ENCODE measurements at places on chromosomes 4 and X. TPM values are rescaled to one million over a fixed set of nuclear protein-coding genes. Genes with fewer than 3 reads are reported as not detected.
A peak's percentile ranks its signal among the peaks of the same experiment; 100 is the strongest.

DNA sequence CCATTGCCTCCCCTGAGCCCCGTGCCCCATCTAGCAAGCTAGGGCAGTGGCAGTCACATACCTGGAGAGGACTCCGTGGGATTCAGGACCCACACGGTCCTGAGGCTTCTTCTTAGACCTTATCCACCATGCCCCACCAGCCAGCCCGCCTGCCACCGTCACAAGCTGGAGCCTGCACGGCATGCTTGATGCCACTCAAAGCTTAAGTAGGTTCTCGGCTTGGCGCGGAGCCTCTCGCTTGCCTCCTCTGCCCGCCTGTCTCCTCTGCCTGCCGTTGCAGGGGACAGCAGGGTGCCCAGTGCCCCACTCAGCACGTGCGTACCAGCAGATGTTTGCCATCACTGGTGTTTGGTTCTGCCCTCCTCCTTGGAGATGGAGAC, 14.1 kb downstream of the PSAPL1 start:
- no peak for DNase-seq

GRCh38 chr4:156547439-156547838, 424.2 kb downstream of the PDGFC start:
- DNase-seq, result no peak

GRCh38 chr4:140300271-140300970, 73.0 kb upstream of the SCOC start:
- no peak for DNase-seq

GRCh38 chr4:56739066-56739777, 58.1 kb upstream of the HOPX start:
- DNase-seq, result no peak

- no peak for DNase-seq
Observed at GRCh38 chr4:6095897-6096296, 77.7 kb upstream of the C4orf50 start.

- DNase-seq, result no peak
Observed at GRCh38 chr4:34939073-34939472, 1305.2 kb downstream of the ARAP2 start.

DNA sequence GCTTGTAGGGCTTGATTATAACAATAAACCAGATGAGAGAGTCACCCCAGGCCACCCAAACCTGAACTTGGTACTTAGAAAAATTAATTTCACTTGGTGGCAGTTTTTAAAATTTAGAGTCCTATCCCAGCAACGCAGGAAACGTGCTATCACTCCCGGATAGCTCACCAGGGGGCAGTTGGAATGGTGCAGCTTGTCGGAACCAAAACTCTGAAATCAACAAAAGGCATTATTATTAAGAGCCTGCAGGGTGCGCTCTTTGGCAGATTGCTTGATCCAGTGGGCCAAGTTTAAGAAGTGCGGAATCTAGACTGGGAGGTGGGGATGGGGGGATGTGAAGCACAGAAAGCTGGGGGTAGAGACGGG, 2.4 kb downstream of the FRAS1 start:
- peak; percentile 2 for DNase-seq

DNA sequence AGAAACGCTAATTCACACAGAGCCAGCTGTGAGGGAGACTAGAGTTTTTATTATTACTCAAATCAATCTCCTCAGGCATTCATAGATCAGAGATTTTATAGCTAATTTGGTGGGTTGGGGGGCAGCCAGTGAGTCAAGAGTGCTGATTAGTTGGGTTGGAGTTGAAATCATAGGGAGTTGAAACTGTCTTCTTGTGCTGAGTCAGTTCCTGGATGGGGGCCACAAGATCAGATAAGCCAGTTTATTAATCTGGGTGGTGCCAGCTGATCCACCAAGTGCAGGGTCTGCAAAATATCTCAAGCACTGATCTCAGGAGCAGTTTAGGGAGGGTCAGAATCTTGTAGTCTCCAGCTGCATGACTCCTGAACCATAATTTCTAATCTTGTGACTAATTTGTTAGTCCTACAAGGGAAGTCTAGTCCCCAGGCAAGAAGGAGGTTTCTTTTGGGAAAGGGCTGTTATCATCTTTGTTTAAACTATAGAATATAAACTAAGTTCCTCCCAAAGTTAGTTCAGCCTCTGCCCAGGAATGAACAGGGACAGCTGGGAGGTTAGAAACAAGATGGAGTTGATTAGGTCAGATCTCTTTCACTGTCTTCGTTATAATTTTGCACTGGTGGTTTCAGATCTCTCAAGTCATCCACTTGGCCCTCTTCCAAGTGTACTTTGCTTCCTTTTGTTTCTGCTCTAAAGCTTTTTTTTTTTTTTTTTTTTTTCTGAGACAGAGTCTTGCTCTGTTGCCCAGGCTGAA, 5.4 kb upstream of the NAA11 start:
- no peak for DNase-seq

- DNase-seq, result no peak
Observed at GRCh38 chr4:15104825-15105224, 102.5 kb downstream of the CPEB2 start.

USP11 gene
- 50.8 TPM for total RNA-seq

TMPRSS11B gene
- not detected for total RNA-seq

GDI1 gene
- 99.4 TPM for total RNA-seq

UGDH gene
- 736 TPM for total RNA-seq

Data from thoracic aorta (tissue), 2 donors.